Endothelial cell (in vitro differentiated cells): ENCODE measurements at places on chromosomes 4 and X. TPM values are rescaled to one million over a fixed set of nuclear protein-coding genes. Genes with fewer than 3 reads are reported as not detected.

GRCh38 chr4:182238355-182238931, 4.8 kb upstream of the TENM3 start:
- DNase-seq: no peak

DNA sequence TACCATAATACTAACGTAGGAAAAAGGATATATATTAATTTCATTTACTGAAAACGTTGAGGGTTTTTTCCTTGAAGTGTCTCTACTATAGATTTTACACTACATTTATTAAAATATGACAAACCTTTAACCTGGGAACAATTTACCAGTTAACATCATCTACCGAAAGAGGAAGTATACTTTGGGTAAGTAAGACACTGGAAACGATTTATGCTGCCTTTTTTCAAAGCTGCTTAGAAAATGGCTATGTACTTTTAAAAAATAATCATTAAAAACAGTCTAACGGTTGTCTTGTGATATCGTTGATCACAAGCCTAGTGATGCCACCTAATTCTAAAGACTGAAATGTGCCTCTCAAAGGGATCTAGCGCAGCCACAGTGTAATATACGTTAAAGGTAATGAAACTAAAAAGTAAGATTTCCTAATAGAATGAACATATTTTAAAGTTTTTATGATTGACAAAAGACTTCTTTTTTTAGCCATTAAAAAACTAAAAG, 50.4 kb downstream of the STX18 start:
- DNase-seq: no peak

DNA sequence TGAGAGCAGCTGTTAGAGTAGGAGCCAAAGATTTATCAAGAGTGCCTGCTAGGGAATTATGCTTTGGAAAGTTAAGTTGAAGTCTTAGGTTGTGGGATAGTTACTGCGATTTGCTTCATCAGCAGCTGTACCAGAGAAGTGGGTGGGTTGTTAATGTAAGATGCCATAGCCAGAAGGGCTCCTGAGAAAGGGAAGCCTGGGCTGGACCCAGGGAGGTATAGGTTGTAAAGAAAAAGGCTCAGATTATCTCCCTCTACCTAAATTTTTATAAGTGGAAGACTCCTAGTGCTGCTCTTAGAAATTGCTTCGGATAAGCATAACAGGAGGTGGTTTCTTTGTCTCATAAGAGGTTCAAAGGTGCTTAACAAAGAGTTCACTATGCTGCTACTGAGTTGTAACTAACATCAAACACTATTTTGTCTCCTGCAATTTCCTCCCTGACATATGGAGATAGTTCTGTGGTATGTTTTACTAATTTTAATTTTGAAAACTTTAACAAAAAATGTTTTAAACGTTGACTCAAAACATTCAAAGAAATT, 356.9 kb downstream of the DTHD1 start:
- no peak for DNase-seq

- DNase-seq: no peak
Measured at GRCh38 chrX:103153661-103154060, 60.7 kb upstream of the NXF3 start.

- no peak for DNase-seq
Measured at GRCh38 chr4:67884701-67885100, 899 bp upstream of the TMPRSS11D start.

Gene FAM236B
- not detected for total RNA-seq

Gene MUC7
- total RNA-seq: not detected
